Left lung (tissue), 14 donors: ENCODE measurements at places on chromosomes 5 and 9. TPM values are rescaled to one million over a fixed set of nuclear protein-coding genes. Genes with fewer than 3 reads are reported as not detected.

Gene PCDHB15
- total RNA-seq: 5.0 TPM

Gene FBN2
- 6.2 TPM for total RNA-seq

Gene ADRA1B
- 1.5 TPM for total RNA-seq

Gene EIF4EBP3
- 16.8 TPM for total RNA-seq

Gene NEUROG1
- total RNA-seq: not detected
